ENCODE measurements at places on chromosomes 2 and 18.
A peak's percentile ranks its signal among the peaks of the same experiment; 100 is the strongest.

GRCh38 chr2:38074764-38075506, 1.0 kb downstream of the CYP1B1 start:
- peak; percentile 30 for DNase-seq

- no peak for DNase-seq
Measured at GRCh38 chr2:48165070-48165753, 258.9 kb upstream of the FBXO11 start.

GRCh38 chr2:43798300-43798699, 24.5 kb downstream of the DYNC2LI1 start:
- no peak for DNase-seq

GRCh38 chr2:124426625-124427024, 401.5 kb downstream of the CNTNAP5 start:
- no peak for DNase-seq

DNA sequence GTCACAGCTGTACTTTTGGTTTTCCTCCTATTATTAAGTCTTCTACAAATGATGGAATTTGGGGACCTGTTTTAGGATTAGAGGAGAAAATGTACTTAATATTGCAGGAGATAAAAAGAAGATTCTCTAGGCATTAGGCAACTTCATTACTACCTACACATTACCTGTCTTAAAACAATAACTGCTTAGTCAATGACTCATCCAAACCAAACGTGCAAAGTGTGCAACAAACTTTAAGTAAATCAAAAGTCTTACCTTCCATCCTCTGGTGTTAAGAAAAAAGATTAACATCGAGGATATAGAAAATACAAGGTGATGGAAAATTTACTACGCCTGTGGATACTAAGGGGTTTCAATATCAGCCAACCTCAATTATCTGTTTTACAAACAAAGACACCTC, 285.3 kb upstream of the KYNU start:
- no peak for DNase-seq

DNA sequence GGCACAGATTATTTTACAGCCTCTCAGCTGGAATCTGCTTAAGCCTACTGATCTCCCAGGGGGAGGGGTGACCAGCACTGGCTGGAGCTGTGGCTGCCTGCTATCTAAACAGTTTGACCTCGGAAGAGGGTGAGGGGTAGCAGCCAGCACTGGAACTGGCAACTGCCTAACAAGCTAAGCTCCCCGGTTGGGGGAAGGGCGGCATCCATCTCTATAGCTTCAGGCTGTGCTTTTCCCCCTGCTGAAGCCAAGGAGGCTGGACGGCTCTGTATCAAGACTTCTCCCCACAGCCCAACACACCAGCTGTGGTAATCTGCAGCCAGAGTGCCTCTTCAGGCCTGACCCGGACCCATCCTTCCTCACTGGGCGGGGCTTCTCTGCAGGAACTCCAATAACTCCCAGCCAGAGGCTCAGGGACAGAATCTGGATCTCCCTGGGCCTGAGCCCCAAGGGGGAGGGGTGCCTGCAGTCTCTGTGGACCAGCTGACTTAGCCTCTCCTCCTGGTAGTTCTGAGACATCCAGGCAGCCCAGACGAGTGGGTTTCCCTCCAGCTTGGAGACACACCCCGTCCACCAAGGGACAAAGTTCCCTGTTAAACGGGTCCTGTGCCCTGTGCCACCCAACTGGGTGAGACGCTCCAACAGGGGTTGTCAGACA, 560.2 kb downstream of the LRP1B start:
- DNase-seq: no peak

DNA sequence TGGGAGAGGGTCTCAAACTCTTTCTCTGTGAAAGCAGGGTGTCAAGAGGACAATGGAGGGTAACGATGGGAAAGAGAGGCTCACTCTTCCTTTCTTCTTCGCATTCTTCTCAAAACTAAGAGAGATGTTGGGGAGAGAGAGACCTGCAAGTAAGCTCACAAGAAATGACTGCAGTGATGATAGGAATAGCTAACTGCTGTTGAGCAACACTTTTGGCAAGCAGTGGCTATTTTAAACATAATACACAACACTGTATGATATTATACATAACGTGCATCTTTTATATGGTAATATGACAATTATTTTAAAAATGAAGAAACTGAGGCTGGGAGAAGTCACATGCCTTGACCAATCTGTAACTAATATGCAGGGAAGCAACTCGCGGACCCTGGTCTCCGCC, 247.5 kb downstream of the CMPK2 start:
- no peak for DNase-seq

DNA sequence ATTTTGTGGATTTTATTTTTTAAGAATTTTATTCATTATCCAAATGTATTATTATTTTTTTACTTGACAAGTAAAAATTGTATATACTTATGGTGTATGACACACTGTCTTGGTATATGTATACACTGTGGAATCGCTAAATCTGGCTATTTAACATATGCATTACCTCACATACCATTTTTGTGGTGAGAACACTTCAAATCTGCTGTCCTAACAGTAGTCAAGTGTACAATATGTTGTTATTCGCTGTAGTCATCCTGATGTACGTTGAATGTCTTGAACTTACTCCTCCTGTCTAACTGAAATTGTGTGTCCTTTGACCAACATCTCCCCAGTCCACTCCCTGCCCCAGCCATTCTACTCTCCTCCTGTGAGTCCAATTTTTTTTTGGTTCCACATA, 153.2 kb upstream of the PTPRM start:
- DNase-seq: no peak

- no peak for DNase-seq
Measured at GRCh38 chr18:12765126-12765525, 62.3 kb downstream of the PSMG2 start.

Measured in stimulated activated CD4-positive, alpha-beta T cell treated with anti-CD3 and anti-CD28 coated beads, Interleukin-2, amount 100 ng/mL, for 24 hours (primary cell).